Uterus (tissue), 4 donors: ENCODE measurements at places on chromosomes 7 and 10. TPM values are rescaled to one million over a fixed set of nuclear protein-coding genes. Genes with fewer than 3 reads are reported as not detected.

DNA sequence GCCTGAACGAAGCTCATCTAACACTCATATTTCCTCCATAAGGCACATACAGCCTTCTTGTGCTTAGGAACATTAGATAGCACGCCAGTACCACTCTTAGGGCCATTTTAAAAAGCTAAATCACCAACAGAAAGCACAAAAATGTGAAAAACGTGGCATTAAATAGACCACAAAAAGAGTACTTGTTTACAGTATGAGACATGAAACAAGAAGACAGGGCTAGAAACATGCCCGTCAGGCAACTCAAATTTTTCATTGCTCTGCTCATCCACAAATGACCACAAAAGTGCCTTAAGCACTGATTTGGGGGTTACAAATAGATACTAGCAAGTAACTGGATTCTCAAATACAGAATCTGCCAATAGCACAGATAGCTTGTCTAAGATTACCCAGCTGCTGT, 67.8 kb downstream of the ELMO1 start:
- no peak for DNase-seq

Gene CHN2
- total RNA-seq = 22.9 TPM

- DNase-seq = no peak
Measured at GRCh38 chr10:128398118-128398517, 271.9 kb upstream of the MKI67 start.

DNA sequence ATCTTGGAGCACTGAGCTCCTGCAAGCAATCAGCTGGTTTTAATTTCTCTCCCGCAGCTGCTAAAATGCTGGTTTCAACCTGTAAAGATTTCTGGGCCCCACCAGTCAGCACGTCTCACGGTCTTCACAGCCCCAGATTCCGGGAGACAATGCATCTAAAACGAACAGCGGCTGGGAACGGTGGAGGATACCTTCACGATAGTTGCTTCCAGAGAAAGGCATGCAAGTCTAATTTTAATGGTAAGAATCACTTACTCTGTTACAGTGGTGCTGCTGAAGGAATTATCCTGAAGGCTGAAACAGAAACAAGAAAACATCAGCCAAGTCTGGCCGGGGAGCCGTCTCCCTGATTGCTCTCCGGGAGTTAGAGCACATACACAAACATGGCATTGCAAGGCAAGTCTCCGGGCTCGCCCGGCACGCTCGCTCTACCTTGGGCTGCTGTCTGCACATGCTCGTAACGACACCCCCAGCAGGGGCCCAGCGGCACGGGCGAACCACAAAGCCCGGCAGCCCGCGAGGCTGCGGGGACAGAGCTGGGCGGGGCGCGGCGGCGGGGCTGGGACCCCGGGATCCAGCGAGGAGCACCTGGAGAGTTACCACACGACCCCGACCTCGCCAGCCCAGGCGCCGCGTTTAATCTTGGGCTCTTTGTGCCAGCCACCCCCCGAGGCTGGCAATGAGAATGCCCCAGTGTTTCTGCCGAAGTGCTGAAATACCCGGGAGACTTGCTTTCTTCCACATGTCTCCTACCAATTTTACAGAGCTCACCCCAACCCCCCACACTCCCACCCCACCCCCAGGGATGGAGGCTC, at the start of gene FAM13C:
TSS of gene FAM13C (minus strand) at position 406 of the 815 bp plus-strand sequence. CDS start at position 317, 89 bp downstream.
- DNase-seq = peak; percentile 49

Gene ETV1
- total RNA-seq = 35.3 TPM

- no peak for DNase-seq
Measured at GRCh38 chr7:134287916-134288659, 28.6 kb downstream of the SLC35B4 start.

GRCh38 chr10:35486297-35486990, 118.7 kb upstream of the GJD4 start:
- no peak for DNase-seq

- no peak for DNase-seq
Measured at GRCh38 chr10:59873896-59874295, 32.5 kb downstream of the CCDC6 start.

- DNase-seq = no peak
Measured at GRCh38 chr7:30970074-30970473, 6.3 kb downstream of the GHRHR start.

Gene OR2A5
- total RNA-seq = not detected

DNA sequence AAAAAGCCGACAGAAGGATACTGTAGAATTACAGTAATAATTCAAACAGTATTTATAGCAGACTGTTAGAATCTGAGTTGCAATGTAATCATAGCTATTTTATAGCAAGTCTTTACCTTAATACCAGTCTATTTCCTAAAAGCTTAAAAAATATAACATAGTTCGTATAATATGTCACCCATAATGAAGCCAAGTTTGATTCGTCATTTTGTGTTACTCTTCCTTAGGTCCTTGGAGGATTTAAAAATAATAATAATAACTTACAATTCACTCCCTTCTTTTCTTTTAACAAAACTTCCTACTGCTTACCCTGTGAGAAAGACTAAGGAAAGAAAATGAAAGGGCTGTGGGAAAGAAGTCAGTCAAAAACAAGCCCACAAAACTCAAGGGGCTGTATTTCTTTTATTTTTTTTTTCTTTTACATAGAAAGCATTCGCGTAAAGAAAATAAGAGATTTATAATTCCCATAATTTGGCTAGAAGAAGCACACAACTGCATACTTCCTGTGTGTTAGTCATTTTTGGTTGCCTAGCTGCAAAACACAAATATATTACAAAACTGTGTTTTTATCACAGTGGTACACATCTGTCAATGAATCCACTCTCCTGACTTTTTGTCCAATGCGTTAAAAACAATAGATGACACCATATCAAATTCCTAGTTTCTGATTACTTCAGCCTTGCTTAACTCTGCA, 187.2 kb upstream of the CELF2 start:
- DNase-seq = no peak

DNA sequence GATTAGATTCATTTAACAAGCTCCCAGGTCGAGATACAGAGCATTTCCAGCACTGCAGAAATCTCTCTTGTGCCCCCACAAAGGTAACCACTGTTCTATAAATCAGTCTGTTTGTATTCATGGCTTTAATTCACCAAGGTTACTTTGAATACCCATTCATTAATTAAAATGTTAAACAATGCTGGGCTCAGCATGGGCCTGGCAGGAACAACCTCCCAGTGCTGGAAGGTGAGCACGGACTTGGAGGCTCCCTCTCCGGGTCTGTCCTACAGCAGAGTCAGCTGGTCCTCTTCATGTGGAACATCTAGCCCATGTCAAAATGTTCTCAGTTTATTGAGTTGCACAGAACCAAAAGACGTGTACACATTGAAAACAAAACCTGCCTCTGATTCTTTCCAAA, 15.6 kb upstream of the EFCAB10 start:
- no peak for DNase-seq

GRCh38 chr10:119238577-119238976, 31.2 kb downstream of the GRK5 start:
- no peak for DNase-seq

- no peak for DNase-seq
Measured at GRCh38 chr10:43808136-43808535, 159.5 kb upstream of the ZNF32 start.

DNA sequence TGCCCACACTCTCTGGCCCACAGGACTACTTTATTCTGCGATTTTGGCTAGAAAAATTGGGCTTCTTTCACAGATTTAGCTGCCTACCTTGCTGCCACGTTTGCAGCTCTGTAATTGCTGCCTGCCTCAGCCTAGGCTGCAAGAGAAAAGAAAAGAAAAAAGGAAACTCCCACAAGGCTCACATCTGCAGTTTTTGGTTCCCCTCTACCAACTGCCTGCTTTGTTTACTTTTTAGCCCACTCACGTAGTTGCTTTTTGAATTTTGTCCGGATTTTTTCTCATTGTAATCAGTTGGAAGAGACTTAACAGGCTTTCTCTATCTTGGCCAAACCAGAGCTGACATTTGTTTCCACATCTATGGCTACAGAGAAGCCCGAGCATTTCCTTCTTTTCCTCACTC, 24.3 kb downstream of the SUN3 start:
- no peak for DNase-seq

GRCh38 chr7:45917658-45918057, 3.4 kb downstream of the IGFBP3 start:
- DNase-seq = peak; percentile 88

Gene LRGUK
- 0.91 TPM for total RNA-seq

Gene PRTFDC1
- 31.2 TPM for total RNA-seq

- DNase-seq = no peak
Measured at GRCh38 chr7:73425356-73425983, 8.1 kb upstream of the FZD9 start.

DNA sequence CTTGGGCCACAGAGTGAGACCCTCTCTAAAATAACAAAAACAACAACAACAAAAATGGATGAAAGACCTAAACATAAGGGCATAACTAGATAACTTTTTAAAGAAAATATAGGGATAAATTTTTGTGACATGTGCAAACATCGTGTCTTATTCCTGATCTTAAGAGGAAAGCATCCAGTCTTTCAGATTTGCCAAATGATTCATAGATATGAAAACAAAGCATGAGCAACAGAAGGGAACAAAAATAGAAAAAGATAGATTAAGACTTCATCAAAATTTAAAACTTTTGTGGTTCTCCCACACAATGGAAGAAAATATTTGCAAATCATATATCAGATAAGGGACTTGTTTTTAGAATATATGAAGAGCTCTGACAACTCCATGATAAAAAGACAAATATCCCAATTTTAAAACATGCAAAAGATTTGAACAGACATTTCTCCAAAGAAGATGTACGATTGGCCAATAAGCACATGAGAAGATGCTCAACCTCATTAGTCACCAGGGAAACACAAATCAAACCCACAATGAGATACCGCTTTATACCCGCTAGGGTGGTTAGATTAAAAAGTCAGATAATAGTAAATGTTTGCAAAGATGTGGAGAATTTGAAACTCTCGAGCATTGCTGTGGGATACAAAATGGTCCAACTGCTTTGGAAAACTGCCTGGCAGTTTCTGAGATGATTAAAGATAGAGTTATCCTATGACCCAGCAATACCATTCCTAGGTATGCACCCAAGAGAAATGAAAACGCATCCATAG, 20.3 kb downstream of the PPIF start:
- DNase-seq = no peak

DNA sequence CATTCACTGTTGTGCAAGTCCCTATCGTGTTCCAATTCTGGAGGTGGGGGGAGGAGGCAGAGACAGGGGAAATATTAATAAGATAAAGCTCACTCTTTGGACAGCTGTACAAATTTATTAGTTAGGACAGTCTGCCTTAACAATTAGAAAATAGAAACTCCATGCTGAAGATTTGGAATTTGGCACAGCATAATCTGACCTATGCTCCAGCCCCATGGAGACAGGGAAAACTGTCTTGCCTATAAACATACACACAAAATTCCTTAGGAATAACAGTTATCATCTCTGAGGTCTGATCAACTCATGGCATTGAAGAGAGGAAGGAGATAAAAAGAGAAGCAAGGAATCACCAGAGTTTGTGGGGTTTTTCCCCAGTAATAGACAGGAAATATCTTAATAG, 335.4 kb upstream of the MEOX2 start:
- DNase-seq = no peak

DNA sequence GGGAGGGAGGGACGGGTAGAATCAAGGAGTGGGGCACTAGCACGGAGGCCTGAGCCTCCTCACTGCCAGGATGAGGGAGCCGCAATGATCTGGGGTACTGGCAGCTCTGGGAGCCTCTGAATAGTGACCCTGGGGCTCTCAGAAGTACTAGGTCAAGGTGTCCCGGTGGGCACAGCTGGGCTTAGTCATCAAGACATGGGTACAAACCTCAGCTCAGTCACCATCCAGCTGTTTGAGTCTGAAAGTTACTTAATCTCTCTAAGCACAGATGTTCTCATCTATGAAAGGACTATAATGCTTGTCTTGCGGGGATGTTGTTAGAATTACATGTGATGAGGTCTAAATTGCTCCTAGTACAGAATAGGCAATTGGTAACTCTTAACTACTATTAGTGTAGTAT, 276.8 kb downstream of the KCNMA1 start:
- no peak for DNase-seq

DNA sequence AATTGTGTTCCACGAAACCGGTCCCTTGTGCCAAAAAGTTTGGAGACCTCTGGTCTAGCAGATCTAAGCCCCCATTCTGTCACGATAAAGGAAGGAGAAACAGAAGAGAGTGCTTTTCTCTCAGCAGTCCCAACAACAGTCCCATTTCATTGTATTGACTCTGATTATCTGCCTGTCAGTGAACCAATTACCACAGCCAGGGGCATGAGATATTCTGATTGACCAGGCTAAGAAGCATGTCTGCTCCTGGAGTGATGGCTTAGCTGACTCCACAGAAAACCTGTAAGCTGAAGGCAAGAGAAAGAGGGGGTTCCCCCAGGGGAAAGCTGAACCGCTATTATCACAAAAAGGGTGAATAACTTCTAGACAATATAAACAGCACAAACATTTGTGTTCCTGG, 765.4 kb downstream of the SORCS1 start:
- no peak for DNase-seq

- DNase-seq = no peak
Measured at GRCh38 chr7:149780636-149781419, 7.4 kb upstream of the ZNF467 start.

- DNase-seq = peak; percentile 76
Measured at GRCh38 chr7:81769891-81770727, at the start of gene HGF. TSS of gene HGF (minus strand) at chr7:81770047. CDS start at chr7:81769971, 76 bp downstream.

Gene SPDYE9
- 0.14 TPM for total RNA-seq

Gene AKR1C8
- not detected for total RNA-seq

DNA sequence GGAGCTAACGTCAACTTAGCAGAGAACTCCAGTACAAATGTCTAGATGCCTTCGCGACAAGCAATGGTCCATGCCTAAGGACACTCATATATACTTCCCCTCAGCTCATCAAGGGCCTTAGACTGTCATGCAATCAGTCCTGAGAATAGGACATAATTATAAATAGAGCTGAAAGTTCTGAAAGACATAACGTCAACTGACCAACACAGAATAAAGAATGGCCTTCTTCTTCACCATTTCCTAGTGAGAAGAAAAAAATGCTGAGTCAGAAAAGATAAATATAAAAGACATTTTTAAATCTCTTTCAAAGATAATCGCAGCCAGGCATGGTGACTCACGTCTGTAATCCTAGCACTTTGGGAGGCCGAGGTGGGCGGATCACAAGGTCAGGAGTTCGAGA, 83.2 kb downstream of the ARMH3 start:
- DNase-seq = no peak

DNA sequence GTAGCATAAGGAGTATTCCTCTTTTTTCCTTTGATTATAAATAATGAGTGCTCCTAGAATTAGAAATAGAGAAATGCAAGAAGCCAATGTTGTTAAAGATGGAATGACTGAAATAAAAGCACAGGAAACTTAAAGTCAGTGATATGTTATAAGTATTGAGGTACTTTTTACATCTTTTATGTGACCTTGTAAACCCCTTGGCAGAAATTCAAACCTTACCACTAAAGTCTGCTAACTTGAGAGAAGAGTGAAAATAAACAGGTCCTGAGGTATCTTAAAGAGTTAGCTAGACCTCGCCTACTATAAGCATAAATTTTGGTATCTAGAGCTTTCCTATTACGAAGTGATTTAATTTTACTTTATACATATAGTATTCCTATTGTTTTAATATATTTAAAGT, 188.2 kb downstream of the DKK1 start:
- no peak for DNase-seq

Gene STARD3NL
- 95.6 TPM for total RNA-seq

GRCh38 chr7:94513565-94513860, 3.9 kb downstream of the CASD1 start:
- no peak for DNase-seq

Gene AGBL3
- total RNA-seq = 12.5 TPM

GRCh38 chr7:117129521-117129955, 176.2 kb downstream of the ST7 start:
- DNase-seq = no peak
